ENCODE measurements at places on chromosomes 16 and 17.

DNA sequence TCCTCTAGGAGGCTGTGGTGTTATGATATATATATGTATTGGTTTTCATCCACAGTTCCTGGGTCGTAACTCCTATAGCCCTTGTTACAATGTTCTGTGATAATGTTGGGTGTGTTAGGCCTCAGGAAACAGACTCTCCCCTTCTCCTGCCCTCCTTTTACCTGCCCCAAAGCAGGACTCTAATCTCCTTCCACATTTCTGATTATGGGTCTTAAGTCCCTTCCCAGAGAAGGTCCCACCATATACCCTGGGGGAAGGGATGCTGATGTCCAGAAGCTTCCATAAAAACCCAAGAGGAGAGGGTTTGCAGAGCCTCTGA, 450 bp upstream of the C1QBP start:
- no peak for DNase-seq

- no peak for DNase-seq
These were observed 9.6 kb upstream of the MTSS2 start for GRCh38 chr16:70695331-70696070.

DNA sequence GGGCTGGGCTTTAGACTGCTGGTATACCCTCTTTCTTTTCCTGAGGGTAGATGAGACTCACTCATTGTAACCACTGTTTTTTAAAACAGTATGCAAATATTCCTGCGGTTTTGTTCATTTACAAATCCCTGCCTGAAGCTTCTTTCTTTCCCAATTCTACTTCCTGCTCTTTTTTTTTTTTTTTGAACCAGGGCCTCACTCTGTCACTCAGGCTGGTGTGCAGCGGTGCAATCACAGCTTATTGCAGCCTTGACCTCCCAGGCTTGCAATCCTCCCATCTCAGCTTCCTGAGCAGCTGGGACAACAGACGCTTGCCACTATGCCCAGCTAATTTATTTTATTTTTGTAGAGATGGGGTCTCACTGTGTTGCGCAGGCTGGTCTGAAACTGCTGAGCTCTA, 8.0 kb upstream of the SULT1A1 start:
- no peak for DNase-seq

- no peak for DNase-seq
These were observed 3.5 kb downstream of the CTNS start for GRCh38 chr17:3639981-3640596.

- no peak for DNase-seq
These were observed 10.6 kb upstream of the HOXB2 start for GRCh38 chr17:48555258-48556228.

GRCh38 chr16:83915491-83915890, 16.6 kb downstream of the MLYCD start:
- no peak for DNase-seq

- DNase-seq = no peak
These were observed 93.3 kb downstream of the C16orf78 start for GRCh38 chr16:49466881-49467280.
